ENCODE measurements at places on chromosomes 6 and 20. TPM values are rescaled to one million over a fixed set of nuclear protein-coding genes. Genes with fewer than 3 reads are reported as not detected.

DNA sequence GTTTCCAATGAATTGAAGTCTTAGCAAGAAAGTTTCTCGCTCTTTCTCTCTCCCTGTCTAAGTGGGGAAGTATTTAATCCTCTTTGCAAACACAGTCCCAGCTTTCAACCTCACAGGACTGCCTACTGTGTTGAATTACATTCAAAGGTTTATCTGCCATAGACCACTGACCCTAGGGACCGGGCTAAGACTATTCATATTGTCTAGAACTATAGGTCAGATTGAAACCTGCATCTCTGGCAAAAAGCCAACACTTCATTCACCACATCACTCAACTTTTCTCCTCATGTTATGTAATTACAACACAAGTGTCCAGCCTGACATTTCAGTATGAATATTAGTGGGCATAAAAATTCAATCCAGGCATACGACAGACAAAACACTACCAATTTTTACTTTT, 314.7 kb upstream of the RSPO3 start:
- H3K36me3 ChIP-seq, result no peaks in the 10 kb centered on the region
- DNase-seq, result no peak
- peak overlapping the region; percentile 15 for H3K4me3 ChIP-seq

DNA sequence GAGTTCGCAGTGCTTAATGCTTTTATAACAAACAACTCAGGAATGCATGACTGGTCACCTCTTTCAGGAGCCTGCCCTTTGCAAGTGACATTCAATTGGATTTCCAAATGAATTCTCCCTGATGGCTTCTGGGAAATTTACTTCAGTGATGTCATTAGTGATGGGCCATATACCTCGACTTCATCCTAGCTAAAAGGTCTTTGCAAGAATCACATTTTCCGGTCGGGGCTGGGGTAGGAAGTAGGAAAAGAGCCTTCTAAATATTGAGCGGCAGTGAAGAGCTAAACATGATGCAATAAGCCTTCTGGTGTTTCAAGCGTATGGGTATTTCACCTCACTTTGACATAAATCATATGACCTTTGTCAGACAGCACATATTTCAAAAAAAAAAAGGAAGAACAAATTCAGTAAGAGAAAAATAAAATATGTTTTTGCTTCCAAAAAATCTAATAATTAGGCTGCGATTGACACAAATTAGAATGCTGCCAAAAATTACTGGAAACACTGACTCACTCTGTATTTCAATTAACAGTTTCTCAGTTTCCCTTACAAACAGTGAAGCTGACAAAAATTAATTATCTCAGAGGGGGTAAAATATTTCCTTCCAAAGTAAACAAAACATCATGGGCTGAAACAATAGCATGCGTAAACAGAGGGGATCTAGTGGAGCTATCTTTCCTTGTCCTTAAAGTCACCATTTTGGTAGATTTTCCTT, 39.8 kb downstream of the ADTRP start:
- peaks cover 14% of the 10 kb centered on the region for H3K27me3 ChIP-seq
- no peaks in the 10 kb centered on the region for H3K36me3 ChIP-seq
- no peak for DNase-seq
- no peak overlapping the region for H3K27ac ChIP-seq
- H3K4me1 ChIP-seq, result peaks cover 2% of the 10 kb centered on the region
- no peak overlapping the region for H3K4me3 ChIP-seq

Gene MMP24
- total RNA-seq, result 0.82 TPM

Gene SOX12
- total RNA-seq, result 79.3 TPM

Gene LRRN4
- 1.6 TPM for total RNA-seq

DNA sequence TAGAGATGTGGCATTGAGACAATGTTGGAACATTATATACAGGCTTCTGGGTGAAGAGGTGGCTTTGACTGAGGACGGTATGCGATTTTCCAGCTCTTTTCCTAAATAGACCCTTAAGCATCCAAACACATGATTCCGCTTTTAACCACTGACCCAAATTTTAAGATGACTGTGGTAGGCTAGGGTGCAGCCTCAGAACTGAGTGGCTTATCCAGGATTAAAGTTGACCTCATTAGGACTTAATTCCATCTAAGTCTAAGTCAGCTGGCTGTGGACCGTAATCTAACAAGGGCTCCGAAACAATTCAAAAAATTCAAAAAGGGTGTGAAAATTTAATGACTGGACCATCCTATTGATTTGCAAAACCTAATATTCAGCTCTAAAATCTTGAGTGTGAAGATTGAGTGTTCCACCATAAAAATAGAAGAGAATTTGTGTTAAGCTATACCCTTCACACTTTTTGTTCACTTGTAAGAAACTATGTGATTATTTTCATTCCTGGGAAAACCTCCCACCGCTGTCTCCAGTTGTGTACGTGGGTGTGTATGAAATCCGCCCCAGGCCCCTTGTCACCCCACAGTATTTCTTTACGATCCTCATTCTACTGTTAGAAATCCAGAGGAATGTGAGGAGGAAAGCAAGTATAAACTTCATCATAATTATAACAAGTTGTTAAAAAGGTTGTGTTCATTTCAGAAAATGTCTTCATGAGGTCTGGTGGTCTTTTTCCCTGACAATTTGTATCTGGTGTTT, 2.7 kb downstream of the PCMTD2 start:
- no peak overlapping the region for H3K27ac ChIP-seq
- peaks cover 8% of the 10 kb centered on the region for H3K36me3 ChIP-seq
- peak overlapping the region; percentile 77 for H3K4me3 ChIP-seq
- H3K27me3 ChIP-seq, result no peaks in the 10 kb centered on the region

DNA sequence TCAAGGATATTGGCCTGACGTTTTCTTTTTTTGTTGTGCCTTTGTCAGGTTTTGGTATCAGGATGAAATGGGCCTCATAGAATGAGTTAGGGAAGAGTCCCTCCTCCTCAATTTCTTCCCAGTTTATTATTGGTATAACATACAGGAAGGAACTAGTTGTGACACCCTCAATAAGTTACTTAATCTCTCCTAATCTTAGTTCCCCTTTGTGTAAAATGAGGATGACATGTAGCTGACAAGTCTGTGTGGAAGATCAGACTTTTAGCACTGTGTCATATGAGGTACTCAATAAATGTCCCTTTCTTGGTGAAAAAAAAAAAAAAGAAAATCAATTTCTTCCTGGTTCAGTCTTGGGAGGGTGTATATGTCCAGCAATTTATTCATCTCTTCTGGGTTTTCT, 155.8 kb downstream of the PDE7B start:
- H3K27ac ChIP-seq, result no peak overlapping the region
- no peak for DNase-seq
- no peak overlapping the region for H3K4me3 ChIP-seq
- H3K36me3 ChIP-seq, result no peaks in the 10 kb centered on the region
- no peaks in the 10 kb centered on the region for H3K27me3 ChIP-seq

Measured in endodermal cell (in vitro differentiated cells).